ENCODE measurements at places on chromosomes 7 and 10. TPM values are rescaled to one million over a fixed set of nuclear protein-coding genes. Genes with fewer than 3 reads are reported as not detected.

- H3K27me3 ChIP-seq: no peaks in the 10 kb centered on the region
- H3K4me3 ChIP-seq: no peak overlapping the region
- no peak for DNase-seq
- H3K36me3 ChIP-seq: no peaks in the 10 kb centered on the region
Observed at GRCh38 chr7:72405871-72406270, 6.3 kb downstream of the CALN1 start.

DNA sequence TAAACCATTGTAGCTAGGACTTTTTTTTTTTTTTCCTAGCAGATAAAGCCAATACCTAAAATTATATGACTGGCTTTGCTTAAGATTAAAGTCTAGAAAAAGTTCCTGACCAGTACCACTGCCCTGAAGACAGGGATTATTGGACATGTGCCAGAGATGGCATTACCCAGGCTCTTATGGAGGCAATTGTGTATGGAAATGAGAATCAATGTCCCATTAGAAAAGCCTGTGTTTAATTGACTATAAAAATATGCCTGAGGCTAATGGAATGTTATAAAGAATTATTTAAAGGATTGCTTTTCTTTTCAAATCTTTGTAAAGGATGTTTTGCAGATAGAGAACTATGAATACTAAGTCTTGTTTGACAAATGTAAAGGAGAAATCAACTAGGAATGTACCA is 196.7 kb downstream of the ANK3 start:
- H3K36me3 ChIP-seq: peaks cover 11% of the 10 kb centered on the region
- H3K27me3 ChIP-seq: no peaks in the 10 kb centered on the region
- H3K4me3 ChIP-seq: no peak overlapping the region
- H3K4me1 ChIP-seq: no peaks in the 10 kb centered on the region

GRCh38 chr10:97355571-97355975 is 21.0 kb upstream of the FRAT2 start:
- peak; percentile 19 for DNase-seq
- peaks cover 5% of the 10 kb centered on the region for H3K36me3 ChIP-seq
- H3K4me1 ChIP-seq: no peaks in the 10 kb centered on the region
- H3K27ac ChIP-seq: peak overlapping the region; percentile 23
- H3K4me3 ChIP-seq: no peak overlapping the region

DNA sequence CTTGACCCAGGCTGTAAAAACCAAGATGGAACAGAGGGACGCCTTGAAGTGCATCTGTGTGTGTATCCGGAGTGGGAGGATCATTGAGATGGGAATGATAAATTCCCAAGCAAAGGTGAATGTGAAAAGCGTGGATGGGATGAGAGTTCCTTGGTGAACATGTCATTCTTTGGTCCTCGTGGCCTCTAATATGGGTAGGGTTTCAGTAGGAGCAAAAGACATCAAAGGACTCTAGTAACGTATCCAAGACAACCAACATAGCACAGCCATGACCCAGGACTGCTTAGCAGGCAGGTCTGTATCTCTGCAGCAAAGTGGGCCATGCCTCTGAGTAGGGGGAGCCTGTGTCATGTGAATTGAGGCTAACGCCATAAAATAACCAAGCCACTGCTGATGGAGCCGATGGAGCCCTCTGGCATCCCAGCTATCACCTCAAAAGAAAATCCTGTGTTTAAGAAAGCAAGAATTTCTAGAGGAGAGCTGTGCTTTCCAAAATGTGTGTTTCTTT is 98.6 kb downstream of the CCDC3 start:
- no peak for DNase-seq
- no peak overlapping the region for H3K27ac ChIP-seq
- H3K4me1 ChIP-seq: no peaks in the 10 kb centered on the region
- H3K4me3 ChIP-seq: no peak overlapping the region
- no peaks in the 10 kb centered on the region for H3K27me3 ChIP-seq

DNA sequence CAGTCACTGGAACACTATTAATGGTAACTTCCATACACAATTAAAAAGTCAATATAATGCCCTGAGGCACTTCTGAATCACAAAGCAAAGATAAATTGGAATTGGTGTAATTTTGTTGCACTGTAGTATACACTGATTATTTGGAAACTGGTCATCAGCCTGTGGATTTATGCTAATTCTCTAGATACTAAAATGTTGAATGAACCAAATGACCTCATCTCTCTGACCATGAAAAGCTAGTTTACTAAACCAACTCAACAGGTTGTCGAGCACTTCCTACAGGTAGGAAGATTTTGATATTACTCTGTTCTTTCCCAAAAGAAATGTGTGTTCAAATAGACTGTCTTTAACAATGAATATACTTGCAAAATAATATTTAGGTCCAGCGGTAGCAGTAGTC is 5.3 kb downstream of the NRP1 start:
- no peaks in the 10 kb centered on the region for H3K36me3 ChIP-seq
- peaks cover 14% of the 10 kb centered on the region for H3K4me1 ChIP-seq
- H3K27me3 ChIP-seq: no peaks in the 10 kb centered on the region
- no peak overlapping the region for H3K4me3 ChIP-seq
- no peak overlapping the region for H3K27ac ChIP-seq
- no peak for DNase-seq

DNA sequence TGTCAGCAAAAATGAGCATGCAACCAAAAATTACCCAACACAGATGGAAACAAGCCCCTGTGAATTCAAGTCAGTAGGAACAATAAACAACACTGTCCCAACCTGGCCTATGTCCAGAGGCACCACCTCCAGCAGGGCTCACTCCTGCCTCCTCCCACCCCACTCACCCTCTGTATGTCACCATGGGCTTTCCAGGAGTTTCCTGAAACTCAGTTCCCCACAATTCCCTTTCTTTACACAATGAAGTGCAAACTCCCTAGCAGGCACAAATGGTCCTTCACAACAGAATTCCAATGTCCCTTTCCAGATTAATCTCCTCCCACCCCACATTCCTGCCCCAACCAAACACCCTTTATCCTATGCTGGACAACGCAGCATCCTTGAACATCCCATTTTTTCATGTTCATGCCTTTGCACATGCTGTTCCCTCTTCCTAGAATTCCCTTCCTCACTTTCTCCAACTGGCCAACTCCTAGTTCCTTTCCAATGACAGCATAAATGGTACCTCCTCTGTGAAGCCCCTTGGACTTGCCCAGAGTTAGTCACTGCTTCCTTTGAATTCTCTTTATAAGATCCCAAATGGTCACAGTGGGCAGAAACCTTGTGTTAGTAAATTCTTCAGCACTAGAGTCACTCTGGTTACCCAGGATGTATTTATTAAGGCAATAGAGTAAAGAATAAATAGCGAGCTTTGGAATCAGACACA is 157.5 kb downstream of the SLIT1 start:
- H3K27ac ChIP-seq: no peak overlapping the region
- no peak for DNase-seq
- no peaks in the 10 kb centered on the region for H3K27me3 ChIP-seq
- H3K4me1 ChIP-seq: no peaks in the 10 kb centered on the region

GRCh38 chr10:46175296-46175695 is 111.5 kb upstream of the ANTXRL start:
- DNase-seq: no peak
- H3K4me1 ChIP-seq: no peaks in the 10 kb centered on the region
- no peaks in the 10 kb centered on the region for H3K27me3 ChIP-seq
- H3K27ac ChIP-seq: no peak overlapping the region
- H3K36me3 ChIP-seq: no peaks in the 10 kb centered on the region

GRCh38 chr10:19310066-19310465 is 261.5 kb downstream of the MALRD1 start:
- no peak overlapping the region for H3K27ac ChIP-seq
- no peaks in the 10 kb centered on the region for H3K4me1 ChIP-seq
- DNase-seq: no peak
- no peak overlapping the region for H3K4me3 ChIP-seq

DNA sequence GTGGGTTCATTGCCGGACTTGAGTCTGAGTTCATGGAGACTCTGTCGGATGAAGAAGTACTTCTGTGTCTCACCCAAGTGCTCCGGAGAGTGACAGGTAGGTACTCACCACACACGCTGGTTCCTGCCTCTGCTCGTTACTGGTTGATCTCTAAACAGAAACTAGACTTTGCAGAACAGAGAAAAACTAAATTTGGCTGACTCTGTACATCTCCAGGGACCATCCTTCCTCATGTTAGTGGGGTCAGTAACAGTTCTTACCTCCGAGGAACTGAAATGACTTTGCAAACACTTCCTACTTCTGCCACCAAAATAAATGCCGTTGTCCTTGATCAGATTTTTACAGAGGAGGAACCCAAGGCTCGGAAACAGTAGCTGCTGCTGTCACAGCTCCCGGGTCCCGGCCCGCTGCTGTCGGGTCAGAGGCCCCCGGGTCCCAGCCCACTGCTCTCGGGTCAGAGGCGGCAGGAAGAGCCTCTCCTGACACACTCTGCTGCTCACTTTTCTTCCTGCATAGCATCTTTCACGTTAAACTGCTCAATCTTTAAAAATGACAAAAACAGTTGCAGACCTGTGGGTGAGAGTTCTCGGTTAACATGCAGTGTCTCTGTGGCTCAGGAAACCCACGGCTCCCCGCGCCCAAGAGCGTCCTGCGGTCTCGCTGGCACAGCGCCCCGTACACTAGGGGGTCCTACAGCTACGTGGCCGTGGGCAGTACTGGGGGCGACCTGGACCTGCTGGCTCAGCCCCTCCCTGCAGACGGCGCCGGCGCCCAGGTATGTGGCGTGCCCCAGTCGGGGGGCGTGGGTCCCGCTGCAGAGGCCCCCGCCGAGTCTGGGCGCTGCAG is 4.8 kb upstream of the MTG1 start:
- H3K36me3 ChIP-seq: no peaks in the 10 kb centered on the region
- DNase-seq: no peak
- H3K4me3 ChIP-seq: no peak overlapping the region

GRCh38 chr10:95815701-95816240 is 59.8 kb downstream of the ENTPD1 start:
- H3K27me3 ChIP-seq: no peaks in the 10 kb centered on the region
- peaks cover 50% of the 10 kb centered on the region for H3K4me1 ChIP-seq
- H3K27ac ChIP-seq: peak overlapping the region; percentile 85
- H3K36me3 ChIP-seq: no peaks in the 10 kb centered on the region
- DNase-seq: no peak

DNA sequence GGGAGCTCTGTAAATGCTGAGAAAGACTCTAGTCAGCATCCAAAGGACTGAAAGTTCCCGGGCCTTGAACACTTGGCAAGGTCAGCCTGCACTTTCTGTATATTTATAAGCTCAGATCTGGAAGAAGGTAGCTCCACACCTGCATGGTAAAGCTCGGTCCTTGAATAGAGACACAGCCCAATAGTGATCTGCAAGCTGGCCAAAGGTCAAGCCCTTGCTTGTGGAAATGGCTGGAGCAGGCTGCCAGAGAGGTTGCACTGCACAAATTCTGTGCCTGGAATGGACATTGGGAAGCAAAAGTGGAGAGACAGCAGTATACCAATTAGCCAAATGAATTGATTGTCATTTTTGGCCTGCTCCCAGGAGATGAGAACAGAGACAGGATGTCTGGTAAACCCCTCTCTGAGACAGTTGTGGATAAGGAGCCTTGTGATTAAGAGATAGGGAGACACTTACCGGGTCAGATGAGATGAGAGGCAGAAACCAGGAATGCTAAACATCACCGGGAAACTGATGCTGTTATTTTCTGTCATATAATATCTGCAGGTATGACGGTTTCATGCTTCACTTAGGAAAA is 8.0 kb upstream of the FRA10AC1 start:
- H3K27me3 ChIP-seq: no peaks in the 10 kb centered on the region
- no peak overlapping the region for H3K4me3 ChIP-seq
- H3K4me1 ChIP-seq: no peaks in the 10 kb centered on the region
- no peak for DNase-seq
- H3K36me3 ChIP-seq: no peaks in the 10 kb centered on the region

- no peak overlapping the region for H3K27ac ChIP-seq
- H3K27me3 ChIP-seq: no peaks in the 10 kb centered on the region
- H3K4me1 ChIP-seq: no peaks in the 10 kb centered on the region
Observed at GRCh38 chr10:47311193-47311931, 10.9 kb upstream of the GDF2 start.

DNA sequence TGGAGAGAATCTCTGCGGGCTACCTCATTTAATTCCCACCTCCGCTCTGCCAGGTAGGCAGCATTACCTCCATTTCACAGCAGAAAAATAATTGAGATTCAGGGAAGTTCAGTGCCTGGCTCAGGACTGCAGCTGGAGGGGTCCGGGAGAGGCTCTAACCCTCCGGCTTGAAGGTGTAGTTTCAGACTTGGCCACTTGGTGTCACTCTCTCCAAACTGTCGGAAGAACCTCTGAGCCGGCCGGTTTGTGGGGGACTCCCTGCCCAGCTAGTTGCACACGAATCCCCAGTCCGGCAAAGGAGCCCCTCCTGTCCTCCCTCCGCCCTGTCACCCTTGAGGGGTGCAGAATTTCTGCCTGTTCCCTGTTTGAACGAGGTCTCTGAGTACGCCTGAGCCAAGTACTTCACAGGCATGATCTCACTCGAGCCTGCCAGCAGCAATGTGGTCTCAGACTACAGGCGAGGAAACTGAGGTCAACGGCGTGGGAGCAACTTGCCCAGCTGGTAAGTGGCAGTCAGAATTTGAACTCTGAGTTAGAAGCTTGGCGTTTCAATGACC is 144.7 kb upstream of the ZNF716 start:
- H3K36me3 ChIP-seq: no peaks in the 10 kb centered on the region
- H3K27me3 ChIP-seq: no peaks in the 10 kb centered on the region
- H3K4me1 ChIP-seq: no peaks in the 10 kb centered on the region
- no peak for DNase-seq
- no peak overlapping the region for H3K4me3 ChIP-seq
- H3K27ac ChIP-seq: no peak overlapping the region

DNA sequence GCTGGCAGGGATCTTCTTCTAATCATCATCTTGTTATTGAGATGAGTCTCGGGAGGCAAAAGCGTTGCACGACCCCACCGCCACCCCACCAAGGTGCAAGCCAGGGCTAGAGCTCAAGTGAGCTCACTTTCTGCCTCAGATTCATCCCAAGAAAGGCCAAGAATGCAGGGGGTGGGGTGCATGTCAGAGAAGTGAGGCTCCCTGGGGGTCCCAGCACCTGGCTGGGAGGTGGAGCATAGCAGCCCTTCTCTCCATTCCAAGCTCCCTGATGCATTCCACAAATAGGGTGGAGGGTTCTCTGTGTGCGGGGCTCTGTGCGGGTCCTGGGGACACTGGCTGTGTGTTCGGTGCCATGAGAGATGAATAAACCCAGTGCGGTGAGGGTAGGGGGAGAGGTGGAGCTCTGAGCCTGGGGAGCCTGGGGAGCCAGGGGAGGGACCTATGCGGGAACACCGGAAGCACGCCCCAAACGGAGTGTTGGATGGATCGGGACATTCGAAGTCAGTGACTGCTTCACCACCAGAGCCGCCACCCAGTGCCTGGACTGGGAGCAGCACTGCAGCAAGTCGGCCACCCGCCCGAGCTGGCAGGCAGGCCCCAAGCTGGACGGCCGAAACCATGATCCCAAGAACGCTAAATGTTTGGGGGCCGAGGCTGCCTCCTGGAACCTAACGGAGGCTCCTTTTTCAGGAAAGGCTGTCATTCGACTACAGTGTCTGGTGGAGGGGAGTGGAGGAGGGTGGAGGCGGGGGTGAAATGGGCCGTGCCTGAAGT is 17.9 kb upstream of the HMX3 start:
- H3K27ac ChIP-seq: no peak overlapping the region
- no peaks in the 10 kb centered on the region for H3K4me1 ChIP-seq
- no peak for DNase-seq

GRCh38 chr7:156764016-156764669 is 123.6 kb downstream of the RNF32 start:
- peak; percentile 74 for DNase-seq
- H3K4me1 ChIP-seq: no peaks in the 10 kb centered on the region
- no peaks in the 10 kb centered on the region for H3K36me3 ChIP-seq
- H3K27ac ChIP-seq: no peak overlapping the region

The ZNF467 gene
- total RNA-seq: 14.4 TPM

The BLNK gene
- total RNA-seq: 15.9 TPM

The FMC1 gene
- 26.3 TPM for total RNA-seq

The PRTFDC1 gene
- total RNA-seq: 6.9 TPM

The PKD2L1 gene
- total RNA-seq: not detected

The SFRP4 gene
- total RNA-seq: 15.9 TPM

The COL26A1 gene
- not detected for total RNA-seq

The FEZF1 gene
- not detected for total RNA-seq

The TSPAN12 gene
- total RNA-seq: 43.8 TPM

All from thyroid gland (tissue), 4 donors.